Neural crest cell (in vitro differentiated cells): ENCODE measurements at places on chromosomes 4 and X. TPM values are rescaled to one million over a fixed set of nuclear protein-coding genes. Genes with fewer than 3 reads are reported as not detected.

DNA sequence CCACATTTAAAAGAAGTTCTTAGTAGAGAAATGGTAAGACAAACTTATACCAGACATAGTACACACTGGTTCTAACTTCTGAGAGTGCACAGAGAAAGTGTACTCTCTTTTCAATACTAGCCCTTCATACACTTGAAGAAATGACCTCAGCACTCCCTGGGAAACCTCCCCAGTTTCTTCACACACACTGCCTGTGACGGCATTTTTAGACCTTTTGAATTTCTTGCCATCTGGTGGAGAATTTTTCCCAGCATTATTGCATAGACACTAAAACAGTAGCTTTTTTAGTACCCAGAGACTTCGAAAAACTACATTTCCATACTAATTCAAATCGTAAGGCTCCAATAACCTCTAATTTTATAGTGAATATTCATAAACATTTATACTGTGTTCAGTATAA, 341.6 kb upstream of the MAOA start:
- no peak for DNase-seq

CPLX1 gene
- 2.0 and 2.5 TPM in 2 replicates for total RNA-seq

GRCh38 chr4:140078366-140078765, 75.6 kb downstream of the MAML3 start:
- no peak for DNase-seq

DNA sequence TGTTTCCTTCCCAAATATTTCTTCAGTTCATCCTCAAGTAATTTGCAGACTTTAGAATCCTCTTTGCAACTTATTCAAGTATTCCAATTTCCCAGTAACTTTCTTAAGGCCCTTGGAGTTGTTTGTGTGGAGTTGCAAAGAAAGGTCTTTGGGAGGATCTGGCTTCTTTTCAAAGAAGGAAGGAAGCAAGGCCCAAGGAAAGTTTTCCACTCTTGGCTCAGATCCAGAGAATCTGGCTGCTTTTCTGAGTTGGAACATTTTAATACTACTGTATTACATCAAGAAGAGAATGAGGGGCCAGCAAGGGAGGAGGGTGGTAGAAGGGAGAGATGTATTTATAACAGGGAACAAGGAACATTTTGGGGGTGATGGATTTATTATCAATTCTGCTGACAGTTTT, 10.5 kb downstream of the CDX4 start:
- no peak for DNase-seq

IL3RA gene
- total RNA-seq: not detected in 2 replicates

GRCh38 chr4:134470544-134470943, 269.0 kb upstream of the PABPC4L start:
- DNase-seq: peak; percentile 15
